ENCODE measurements at places on chromosomes 5 and 9. TPM values are rescaled to one million over a fixed set of nuclear protein-coding genes. Genes with fewer than 3 reads are reported as not detected.

GRCh38 chr5:24644761-24645160 is at the start of gene CDH10:
Gene CDH10 (minus strand): TSS chr5:24644978. CDS start chr5:24593490, 51,488 bp downstream.
- H3K4me3 ChIP-seq = peak within 1 kb of the TSS; percentile 13
- H3K27ac ChIP-seq = no peak within 1 kb of the TSS
- DNase-seq = no peak
- H3K27me3 ChIP-seq = peaks cover 14% of the 10 kb centered on the region

The OBP2B gene
- not detected for total RNA-seq

DNA sequence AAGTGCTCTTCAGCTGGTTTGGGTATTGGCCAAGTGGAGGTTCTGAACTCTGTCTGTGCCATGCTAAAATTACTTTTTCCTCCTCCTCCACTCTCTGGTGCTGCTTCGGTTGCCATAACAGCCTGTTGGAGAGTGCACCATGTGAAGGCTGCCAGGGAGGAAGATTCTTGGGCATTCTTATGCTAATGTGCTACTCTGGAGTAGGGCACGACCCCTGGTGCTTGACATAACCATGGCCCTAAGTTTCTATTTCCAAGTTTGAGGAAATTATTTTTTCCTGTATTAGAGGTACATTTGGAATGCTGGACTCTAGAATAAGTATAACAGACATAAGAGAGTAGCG is 111.6 kb downstream of the ARHGAP26 start:
- peaks cover 9% of the 10 kb centered on the region for H3K36me3 ChIP-seq
- no peak overlapping the region for H3K27ac ChIP-seq
- peaks cover 22% of the 10 kb centered on the region for H3K4me1 ChIP-seq
- no peak overlapping the region for H3K4me3 ChIP-seq
- H3K27me3 ChIP-seq = no peaks in the 10 kb centered on the region

- no peaks in the 10 kb centered on the region for H3K4me1 ChIP-seq
- H3K4me3 ChIP-seq = no peak overlapping the region
- no peak overlapping the region for H3K27ac ChIP-seq
- no peaks in the 10 kb centered on the region for H3K27me3 ChIP-seq
Observed at GRCh38 chr9:105751761-105752160, 57.4 kb downstream of the TMEM38B start.

GRCh38 chr5:140764177-140764973 is 21.6 kb upstream of the PCDHA1 start:
- H3K4me1 ChIP-seq = no peaks in the 10 kb centered on the region
- no peak overlapping the region for H3K4me3 ChIP-seq
- no peak overlapping the region for H3K27ac ChIP-seq
- no peaks in the 10 kb centered on the region for H3K27me3 ChIP-seq
- DNase-seq = no peak
- H3K36me3 ChIP-seq = no peaks in the 10 kb centered on the region

The ANKRD31 gene
- total RNA-seq = 0.14 TPM

DNA sequence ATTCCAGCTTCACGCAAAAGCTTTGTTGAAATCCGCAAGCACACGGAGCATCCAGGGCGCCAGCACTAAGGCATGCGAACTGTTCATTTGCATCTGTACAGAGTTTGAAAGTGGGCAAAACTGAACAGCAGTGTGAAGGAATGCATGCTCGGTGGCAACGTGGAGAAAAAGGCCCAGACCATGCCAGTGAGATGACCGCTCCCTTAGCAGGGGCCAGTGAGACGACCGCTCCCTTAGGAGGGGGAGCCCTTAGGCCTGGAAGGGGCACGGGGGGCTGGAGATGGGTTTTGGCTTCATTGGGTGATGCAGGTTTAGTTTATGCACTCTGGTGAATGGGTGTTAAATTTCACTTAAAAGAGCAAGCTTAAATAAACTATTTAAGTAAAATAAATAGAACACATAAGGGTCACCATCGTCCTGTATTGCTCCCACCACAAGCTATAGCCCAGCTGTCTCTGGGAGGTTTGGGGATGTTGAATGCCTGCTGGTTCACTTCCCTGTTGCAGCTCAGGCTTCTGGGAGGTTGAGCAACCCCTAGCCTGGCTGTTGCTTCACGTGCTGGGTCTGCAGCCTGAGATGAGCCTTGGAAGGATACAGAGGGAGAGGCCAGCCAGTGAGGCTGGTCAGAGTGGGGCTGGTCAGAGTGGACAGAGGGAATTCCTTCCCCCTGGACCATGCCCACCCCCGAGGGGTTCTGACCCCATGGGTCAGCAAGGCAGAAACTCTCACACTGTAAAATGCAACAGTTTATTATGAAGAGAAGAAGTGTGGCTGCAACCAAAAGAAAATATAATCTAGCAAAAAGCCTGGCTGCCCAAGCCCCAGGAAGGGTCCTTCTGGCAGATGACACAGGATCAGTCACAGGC is 4.6 kb upstream of the FCN1 start:
- no peaks in the 10 kb centered on the region for H3K27me3 ChIP-seq
- no peak overlapping the region for H3K4me3 ChIP-seq
- H3K36me3 ChIP-seq = no peaks in the 10 kb centered on the region
- DNase-seq = peak; percentile 76
- peak overlapping the region; percentile 36 for H3K27ac ChIP-seq

The SCGB3A1 gene
- total RNA-seq = 86.9 TPM

The TMOD1 gene
- total RNA-seq = 11.3 TPM

The MSANTD3 gene
- total RNA-seq = 18.1 TPM

The GDNF gene
- 0.23 TPM for total RNA-seq

- peak overlapping the region; percentile 78 for H3K27ac ChIP-seq
- H3K4me3 ChIP-seq = no peak overlapping the region
- no peaks in the 10 kb centered on the region for H3K36me3 ChIP-seq
- DNase-seq = no peak
Observed at GRCh38 chr9:120922404-120923195, 4.0 kb downstream of the TRAF1 start.

DNA sequence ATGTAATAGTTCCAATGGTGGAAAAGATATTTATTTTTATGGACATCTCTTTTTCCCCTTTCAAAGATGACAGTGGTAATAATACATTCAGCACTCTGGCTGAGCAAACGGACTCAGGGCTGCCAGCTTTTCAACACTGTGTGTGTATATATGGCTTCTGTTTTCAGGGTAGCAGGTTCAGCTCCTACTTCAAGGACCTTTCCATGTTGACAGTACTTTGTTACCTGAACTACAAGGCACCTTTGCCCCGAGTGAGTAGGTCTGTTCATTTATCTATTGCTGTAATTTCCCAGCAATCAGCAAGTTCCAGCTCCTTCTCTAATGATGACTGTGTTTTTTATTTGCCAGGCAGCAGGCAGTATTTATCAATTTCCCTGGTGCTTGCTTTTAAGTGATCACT is 387.4 kb upstream of the KIF2A start:
- DNase-seq = no peak
- H3K4me1 ChIP-seq = no peaks in the 10 kb centered on the region
- H3K36me3 ChIP-seq = no peaks in the 10 kb centered on the region
- H3K27me3 ChIP-seq = no peaks in the 10 kb centered on the region

DNA sequence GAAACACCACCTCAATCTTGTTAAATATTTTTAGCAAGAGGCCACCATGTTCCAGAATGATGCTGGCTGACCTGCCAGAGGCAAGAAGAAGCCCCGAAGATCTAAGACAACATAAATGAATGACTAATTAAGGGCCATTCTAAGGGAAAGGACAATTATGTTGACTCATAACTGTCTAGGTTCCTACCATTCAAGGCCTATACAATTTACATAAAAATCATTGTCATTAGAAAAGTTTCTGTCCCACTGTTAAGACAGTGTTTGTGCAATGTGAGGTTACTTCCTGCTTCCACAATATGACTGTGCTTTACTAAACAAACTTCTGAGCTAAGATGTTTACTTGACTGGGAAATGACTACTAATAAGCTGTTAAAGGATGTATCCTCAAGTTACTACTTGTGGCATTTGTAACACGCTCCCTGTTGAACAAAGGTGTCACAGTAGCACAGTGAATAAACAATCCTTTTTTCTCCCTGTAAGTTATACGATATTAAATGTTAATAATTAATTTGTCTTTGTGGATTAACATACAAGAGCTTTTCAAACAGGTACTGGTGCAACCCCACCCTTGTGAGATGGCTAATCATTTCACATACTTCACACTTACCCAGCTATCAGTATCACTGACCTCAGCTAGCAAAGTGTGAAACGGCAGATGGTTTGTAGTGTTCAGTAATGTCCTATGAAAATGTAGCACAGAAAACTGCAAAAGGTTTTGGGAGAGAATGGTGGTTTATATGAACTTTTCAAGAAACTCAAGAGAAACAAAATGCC is 195.8 kb downstream of the EFNA5 start:
- H3K27me3 ChIP-seq = no peaks in the 10 kb centered on the region
- no peak overlapping the region for H3K4me3 ChIP-seq
- peaks cover 2% of the 10 kb centered on the region for H3K4me1 ChIP-seq
- DNase-seq = no peak
- peak overlapping the region; percentile 61 for H3K27ac ChIP-seq

DNA sequence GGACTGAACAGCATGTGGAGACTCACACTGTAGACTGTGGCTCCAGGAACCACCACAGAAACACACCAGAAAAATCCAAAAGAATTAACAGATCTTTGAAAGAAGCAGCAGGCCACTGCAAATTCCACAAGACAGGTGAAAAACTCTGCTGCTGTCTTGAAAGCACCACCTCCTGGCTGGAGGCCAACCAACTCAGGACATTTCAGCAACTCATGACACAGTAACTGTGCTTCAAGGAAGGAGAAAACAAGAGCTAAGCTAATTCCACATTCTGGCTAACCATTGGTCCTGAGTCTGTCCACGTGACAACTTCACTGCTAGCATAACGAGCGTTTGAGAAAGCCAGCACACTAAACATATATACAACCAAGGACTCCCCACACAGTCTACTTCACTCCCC is 625.1 kb downstream of the PRELID2 start:
- no peak overlapping the region for H3K27ac ChIP-seq
- H3K27me3 ChIP-seq = no peaks in the 10 kb centered on the region
- H3K4me1 ChIP-seq = no peaks in the 10 kb centered on the region
- no peak overlapping the region for H3K4me3 ChIP-seq

The ABO gene
- total RNA-seq = 16.8 TPM

The RANBP3L gene
- total RNA-seq = 7.1 TPM

DNA sequence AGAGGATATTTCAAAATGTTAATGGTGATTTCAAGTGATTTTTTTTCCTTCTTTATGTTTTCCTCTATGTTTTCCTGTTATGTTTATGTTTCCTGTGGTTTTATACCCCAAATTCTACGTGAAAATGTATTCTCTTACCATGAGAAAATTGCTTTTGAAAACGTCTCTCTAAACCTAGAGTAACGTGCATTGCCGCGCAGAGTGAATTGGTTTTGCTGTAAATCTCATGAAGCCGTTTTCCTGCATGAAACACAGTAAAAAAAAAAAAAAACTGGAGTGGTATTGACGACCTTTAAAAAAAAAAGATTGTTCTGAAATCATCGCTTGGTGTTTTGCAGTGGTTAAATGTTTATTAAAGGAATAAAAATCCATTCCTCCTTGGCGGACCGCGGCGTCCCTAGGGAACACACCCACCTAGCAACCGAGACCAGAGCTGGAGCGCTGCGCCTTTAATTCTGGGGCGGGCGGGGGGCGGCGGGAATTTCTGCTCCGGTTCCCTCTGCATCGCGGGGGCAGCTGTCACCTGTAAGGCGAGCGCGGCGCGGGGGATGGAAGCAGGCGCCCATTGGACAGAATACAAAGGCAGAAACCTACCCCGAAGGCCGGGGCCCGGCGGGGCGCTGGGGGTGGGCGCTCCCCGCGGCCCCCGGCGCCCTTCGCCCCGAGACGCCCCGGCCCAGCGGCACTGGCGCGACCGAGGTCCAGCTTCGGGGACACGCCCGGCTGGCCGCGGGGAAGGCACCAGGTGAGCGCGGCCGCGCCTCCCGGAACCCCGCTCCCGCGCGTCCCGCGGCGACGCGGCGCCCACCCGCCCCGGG is at the start of gene SOWAHA:
Gene SOWAHA, plus strand, starts transcription at position 522 of the 818 bp plus-strand sequence. CDS start 320 bp downstream, outside the sequence.
- H3K27me3 ChIP-seq = peaks cover 32% of the 10 kb centered on the region
- H3K4me3 ChIP-seq = peak within 1 kb of the TSS; percentile 40
- peaks cover 13% of the 10 kb centered on the region for H3K4me1 ChIP-seq
- DNase-seq = no peak

DNA sequence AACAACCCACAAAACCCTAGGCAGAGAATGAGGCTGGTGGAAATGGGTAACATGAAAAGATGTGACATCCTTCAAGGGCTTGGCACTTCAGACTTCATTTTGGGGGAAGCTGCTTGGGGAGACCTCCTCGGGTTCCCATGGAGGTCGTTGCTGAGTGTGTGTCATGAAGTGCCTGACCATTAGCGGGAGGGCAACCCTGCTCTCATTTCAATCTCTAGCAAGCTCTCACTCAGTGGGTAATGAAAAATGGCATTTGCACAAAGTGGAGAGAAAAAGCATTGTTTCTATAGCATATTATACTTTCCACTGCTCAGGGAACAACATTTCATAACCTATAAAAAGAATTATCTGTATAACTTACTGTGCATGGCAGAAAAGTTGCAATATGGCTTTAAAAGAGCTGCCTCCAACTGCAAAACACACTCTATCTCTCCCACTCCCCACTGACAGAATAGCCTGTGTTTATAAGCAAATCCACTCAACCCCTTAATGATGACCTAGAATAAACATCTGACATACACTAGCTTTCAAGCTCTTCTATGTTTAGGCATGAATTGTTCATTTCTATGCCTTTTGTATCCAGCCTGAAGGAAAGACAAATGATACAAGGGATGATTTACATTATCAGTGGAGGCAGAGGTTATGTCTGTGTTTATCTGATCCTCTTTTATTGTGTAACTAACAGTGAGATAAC is 357.2 kb downstream of the ZSWIM6 start:
- H3K27me3 ChIP-seq = no peaks in the 10 kb centered on the region
- H3K27ac ChIP-seq = no peak overlapping the region
- H3K4me1 ChIP-seq = no peaks in the 10 kb centered on the region
- no peaks in the 10 kb centered on the region for H3K36me3 ChIP-seq
- DNase-seq = no peak

The OR1J2 gene
- not detected for total RNA-seq

DNA sequence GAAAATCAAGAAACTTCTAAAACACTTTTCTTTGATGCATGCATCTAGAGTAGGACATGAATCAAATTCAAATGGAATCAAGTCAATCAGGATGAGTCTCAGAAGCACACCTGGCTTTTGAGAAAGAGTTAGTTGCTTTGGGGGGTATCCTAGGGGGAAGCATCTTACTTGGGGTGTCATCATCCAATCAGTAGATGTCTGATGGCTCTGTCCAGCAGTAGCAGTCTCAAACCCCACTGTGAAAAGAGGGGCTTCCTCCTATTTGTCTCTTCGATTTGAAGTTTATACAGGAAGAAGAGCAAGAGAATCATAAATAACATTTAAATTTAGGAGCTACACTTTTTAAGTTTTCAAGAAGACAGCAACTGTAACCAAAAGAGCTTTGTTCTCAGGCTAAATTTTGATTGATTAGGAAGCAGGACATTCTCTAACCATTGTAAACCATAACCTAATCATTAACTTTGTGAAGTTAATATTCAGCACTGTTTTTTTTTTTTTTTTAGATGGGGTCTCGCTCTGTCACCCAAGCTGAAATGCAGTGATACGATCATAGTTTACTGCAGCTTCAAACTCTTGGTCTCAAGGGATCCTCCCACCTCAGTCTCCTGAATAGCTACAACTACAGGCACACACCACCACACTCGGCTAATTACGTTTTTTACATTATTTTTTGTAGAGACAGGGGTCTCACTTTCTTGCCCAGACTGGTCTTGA is 614.7 kb downstream of the CSNK1G3 start:
- no peak overlapping the region for H3K27ac ChIP-seq
- no peaks in the 10 kb centered on the region for H3K27me3 ChIP-seq
- H3K36me3 ChIP-seq = no peaks in the 10 kb centered on the region
- no peaks in the 10 kb centered on the region for H3K4me1 ChIP-seq
- no peak overlapping the region for H3K4me3 ChIP-seq

All from upper lobe of right lung (tissue), 1 donor.